ENCODE measurements at places on chromosomes 11 and 22. TPM values are rescaled to one million over a fixed set of nuclear protein-coding genes. Genes with fewer than 3 reads are reported as not detected.

GRCh38 chr22:27224485-27225374 is 567.3 kb downstream of the MIAT start:
- DNase-seq, result no peak

- no peak for DNase-seq
Observed at GRCh38 chr22:19657252-19658056, 56.8 kb upstream of the SEPTIN5 start.

GRCh38 chr22:44133161-44133560 is 47.6 kb upstream of the PARVG start:
- no peak for DNase-seq

OR51E2 gene
- not detected for polyA plus RNA-seq

Measured in naive B cell (primary cell).